ENCODE measurements at places on chromosomes 1 and 21.

- DNase-seq = peak; percentile 84
Measured at GRCh38 chr1:231240883-231241735, at the start of gene GNPAT. GNPAT (plus strand) TSS chr1:231241212; CDS start chr1:231241379, 167 bp downstream.

DNA sequence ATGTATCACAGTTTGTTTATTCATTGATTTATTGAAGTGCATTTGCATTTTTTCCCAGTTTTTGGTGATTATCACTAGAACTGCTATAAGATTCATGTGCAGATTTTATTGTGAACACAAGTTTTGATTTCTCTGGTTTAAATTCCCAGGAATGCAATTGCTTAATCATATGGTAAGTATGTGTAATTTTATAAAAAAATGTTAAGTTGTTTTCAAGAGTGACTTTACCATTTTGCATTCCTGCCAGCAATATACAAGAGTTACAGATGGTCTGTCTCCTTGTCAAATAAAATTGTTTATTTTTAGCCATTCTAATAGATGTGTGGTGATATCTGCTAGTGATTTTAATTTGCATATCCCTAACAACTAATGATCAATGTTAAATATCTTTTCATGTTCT is 127.3 kb upstream of the APP start:
- no peak for DNase-seq

- DNase-seq = no peak
Measured at GRCh38 chr1:101307985-101308689, 71.3 kb downstream of the S1PR1 start.

DNA sequence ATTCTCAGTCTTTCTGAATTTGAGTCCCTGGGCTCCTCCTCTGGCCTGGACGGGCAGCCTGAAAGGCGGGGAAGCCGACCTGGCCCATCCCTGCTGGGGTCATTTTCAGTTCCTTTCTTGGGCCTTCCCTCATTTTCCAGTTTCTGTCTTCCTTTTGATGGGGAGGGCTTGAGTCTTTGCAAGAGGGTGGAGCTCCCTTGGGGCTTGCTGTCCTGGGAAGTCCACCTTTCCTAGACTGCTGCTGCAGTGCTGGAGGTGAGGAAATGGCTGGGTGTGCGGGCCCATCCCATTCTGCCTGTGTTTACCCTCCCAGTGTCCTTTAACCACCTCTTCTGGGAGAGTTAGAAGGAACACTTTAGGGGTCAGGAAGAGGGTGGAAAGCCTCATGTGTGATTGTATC is 40.4 kb upstream of the SYNC start:
- DNase-seq = no peak

DNA sequence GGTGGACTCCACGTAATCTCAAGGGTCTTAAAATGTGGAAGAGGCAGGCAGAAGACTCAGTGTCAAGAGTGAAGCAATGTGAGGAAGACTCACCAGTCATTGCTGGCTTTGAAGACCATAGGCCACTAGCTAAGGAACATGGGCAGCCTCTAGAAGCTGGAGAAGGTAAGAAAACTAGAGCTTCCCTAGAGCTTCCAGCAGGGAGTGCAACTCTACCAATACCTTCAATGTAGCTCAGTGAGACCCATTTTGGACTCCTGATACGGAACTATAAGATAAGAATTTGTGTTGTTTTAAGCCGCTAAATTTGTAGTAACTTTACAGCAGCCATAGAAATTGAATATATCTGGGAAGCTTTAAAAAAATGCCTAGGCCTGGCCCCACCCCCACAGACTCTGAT is 18.9 kb downstream of the METTL13 start:
- no peak for DNase-seq

DNA sequence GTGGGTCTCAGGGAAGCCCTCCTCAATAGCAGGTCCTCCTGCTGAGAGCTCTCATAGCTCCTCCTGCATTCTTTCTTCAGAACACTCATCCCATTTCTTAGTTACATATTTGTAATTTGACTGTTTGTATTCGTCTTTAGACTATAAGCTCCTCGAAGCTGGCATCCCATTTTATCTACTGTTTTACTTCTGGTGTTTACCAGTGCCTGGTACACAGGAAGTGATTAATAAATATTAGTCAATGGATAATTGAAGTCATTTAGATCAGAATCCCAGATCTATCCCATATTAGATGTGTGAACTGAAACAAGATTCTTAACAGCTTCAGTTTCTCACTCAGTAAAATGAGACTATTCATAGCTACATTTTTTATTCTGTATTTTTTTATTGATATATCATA is 88.7 kb downstream of the PLPP3 start:
- no peak for DNase-seq

GRCh38 chr1:234782791-234783190 is 172.8 kb upstream of the IRF2BP2 start:
- DNase-seq = no peak

GRCh38 chr1:1024771-1025699 is 5.1 kb downstream of the AGRN start:
- DNase-seq = no peak

DNA sequence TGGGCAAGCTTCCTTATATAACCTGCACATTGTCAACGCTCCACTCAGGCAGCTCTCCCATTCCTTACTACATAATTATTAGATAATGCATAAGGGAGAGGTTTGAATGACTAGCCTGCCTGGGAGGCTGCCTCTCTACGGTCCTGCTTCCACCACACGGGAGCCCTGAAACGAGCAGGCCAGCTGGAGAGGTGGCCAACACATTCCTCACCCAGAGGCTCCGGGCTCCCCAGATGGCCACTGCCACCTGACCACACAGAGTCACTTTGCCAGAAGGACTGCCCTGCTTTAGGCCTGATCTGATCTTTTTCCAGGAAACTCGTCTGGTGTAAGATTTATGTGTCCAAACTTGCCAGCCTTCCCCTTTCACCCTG is 27.9 kb downstream of the HIVEP3 start:
- DNase-seq = no peak

DNA sequence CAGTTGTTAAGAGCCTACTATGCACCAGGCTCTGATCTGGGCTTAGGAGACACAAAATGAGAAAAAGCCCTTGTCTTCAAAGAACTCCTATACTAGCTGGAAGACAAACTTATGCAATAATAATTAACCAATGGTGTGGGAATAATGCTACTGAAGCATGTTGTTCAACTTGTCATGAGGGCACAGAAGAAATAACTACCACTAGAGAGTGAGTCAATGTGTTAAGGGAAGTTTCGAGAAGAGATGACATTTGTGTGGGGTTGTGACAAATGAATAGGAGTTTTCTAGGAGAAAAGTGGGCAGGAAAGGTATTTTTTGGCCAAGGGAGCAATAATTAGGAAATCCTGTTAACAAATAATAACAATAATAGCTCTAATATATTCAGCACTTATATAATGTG is 205.0 kb downstream of the PDE4B start:
- DNase-seq = no peak

GRCh38 chr1:67339623-67340343 is 32.1 kb downstream of the IL12RB2 start:
- DNase-seq = no peak

DNA sequence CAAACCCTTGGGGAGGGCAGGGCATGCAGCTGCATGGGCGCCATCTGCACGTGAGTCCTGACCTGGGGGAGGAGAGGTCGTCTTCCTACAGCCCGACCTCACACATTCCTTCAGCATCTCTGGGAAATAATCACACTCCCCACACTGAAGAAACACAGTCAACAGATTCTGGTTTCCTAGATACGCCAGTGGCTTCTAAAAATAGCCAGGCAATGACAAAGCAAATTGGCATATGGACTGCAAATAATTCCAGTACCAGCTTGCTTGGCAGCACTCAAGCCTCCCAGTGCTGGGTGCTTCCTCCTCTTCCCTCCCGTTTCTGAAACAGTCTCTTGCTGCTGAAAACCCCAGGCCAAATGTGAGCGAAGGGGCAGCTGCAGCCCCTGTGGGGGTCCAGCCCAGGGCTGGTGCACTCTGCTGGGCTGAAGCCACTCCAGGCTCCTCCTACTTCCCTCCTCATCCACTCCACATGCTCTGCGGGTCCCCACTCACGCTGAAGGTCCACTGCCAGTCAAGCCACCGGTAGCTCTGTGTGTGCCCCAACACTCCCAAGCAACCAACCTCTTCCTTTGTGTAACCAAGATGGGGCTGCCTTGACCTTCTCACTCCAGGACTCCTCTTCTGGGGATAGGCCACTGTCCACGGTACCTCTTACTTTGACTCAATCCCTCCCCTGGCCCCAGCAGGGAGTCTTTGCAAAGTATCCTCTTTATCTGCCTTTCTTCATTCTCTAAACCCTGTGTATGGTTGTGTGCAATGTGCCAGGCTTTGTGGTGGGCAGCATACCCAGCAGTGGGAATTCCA is 69.0 kb downstream of the KCND3 start:
- no peak for DNase-seq

GRCh38 chr1:158037008-158037865 is 43.8 kb downstream of the KIRREL1 start:
- no peak for DNase-seq

DNA sequence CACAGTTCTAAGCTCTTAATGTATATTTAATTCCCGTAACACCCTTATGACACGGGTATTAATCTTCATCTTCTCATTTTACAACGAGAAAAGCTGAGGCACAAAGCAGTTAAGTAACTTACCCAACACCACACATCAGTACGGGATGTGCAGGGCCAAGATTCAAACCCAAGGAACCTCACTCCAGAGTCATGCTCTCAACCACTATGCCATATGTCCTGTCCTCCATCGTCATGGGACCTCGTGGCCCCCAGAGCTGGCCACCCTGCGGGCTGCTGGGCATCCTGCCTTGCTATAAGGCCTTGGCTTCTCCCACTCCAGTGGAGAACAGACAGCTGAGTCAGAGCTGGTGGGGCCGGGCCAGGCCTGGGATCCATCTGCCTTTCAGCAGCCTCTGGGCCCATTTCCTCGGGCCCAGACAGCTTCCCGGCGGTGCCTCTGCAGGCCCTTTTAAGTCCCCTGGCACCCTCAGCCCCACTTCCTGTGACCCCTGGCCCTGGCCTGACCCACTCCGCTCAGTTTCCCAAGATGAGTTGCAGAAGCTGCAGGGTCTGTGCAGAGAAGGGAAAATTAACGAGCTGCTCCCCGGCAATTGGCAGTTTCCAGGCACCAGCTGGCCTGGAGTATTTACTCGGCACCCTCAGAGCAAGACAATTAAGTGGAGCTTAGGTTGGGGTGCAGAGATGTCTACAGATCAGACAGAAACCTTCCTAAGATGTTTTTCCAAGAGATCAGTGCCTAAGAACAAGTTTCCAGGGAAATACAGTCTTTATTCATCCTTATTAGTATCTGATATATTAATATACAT is 98.2 kb downstream of the EPHB2 start:
- DNase-seq = no peak

DNA sequence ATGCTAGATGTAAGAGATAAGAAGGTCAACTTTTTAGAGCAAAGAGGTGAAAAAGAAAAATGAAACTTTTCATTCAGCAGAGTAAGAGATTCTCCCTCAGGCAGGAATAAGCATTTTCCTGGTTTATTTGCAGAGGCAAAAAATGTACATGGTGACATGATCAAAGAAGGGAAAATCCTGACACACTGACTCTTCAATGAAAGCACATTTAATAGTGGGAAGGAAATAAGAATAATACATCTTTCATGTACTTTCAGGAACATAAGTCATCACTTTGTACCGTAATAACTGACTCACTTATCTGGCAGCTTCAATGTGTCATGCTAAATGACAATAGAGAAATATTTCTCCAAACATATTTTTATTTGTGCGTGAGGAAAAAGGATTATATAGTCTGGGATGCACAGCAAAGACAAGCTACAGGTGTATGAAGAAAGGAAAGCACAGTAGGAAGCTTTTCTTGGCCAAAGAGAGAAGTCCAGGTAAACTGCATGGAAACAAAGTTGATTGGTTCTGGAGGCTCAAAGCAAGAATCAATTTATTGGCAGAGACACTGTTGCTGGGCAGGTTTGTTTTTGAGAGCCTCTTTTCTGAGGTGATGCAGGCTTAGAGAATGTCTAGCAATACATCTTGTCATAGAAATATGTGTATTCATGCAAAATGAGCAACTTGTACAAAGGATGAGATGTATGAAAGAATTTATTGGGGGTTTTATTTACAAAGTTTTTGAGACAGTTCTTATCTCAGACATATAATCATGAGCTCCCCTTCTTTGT is 1409.0 kb downstream of the PLA2G4A start:
- DNase-seq = no peak

DNA sequence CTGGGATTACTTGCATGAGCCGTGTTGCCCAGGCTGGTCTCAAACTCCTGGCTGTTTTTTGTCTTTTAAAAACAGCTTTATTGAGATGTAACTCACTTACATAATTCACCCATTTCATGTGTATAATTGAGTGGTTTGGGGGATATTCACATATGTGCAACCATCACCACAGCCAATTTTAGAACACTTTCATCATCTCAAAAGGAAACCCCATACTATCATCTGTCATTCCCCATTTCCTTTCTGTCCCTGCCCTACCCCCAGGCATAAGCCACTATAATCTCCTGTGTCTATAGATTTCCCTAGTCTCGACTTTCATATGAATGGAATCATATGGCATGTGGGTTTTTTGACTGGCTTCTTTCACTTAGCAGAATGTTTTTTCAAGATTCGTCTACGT is 43.3 kb downstream of the GPR137B start:
- no peak for DNase-seq

- DNase-seq = no peak
Measured at GRCh38 chr1:16013220-16013907, 4.5 kb downstream of the HSPB7 start.

GRCh38 chr21:25215698-25216384 is 391.4 kb downstream of the MRPL39 start:
- DNase-seq = no peak

- no peak for DNase-seq
Measured at GRCh38 chr1:2628933-2629626, 3.7 kb downstream of the MMEL1 start.

- no peak for DNase-seq
Measured at GRCh38 chr1:1274299-1274930, 761 bp upstream of the UBE2J2 start.

DNA sequence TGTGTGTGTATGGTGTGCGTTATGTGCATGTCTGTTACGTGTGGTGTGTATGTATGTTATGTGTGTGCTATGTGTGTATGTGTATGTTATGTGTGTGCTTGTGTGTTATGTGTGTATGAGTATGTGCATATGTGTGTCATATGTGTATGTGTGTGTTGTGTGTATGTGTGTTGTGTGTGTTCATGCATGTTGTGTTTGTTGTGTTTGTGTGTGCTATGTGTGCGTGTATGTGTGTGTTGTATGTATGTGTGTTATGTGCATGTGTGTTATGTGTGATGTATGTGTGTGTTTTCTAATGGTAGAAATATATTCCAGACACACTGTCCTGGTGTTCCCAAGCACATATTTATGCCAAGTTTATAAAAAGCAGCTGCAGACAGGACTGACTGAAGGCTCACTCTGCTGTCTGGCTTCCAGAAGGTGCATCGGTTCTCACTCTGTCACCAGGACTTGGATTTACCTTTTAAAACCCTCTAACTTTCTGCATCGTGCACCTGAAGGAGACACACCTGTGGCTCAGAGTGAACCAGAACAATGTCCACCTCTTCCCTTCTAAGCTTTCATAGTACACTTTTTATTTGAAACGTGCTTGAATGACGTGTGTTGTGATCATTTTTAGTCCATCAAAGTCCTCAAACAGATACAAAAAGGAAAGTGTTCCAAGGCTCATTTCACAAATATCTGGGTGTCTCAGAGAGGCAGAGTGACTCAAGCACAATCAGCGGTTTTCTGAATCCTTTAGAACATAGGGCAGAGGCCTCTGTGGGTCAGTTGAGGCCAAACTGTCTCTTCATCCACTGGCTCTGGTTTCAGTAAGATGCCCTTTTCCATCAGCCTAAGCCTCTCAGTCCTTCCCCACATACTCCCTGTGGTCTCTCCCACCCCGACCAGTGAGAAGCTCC is 49.9 kb downstream of the TOMM20 start:
- DNase-seq = no peak

GRCh38 chr21:37082856-37083528 is 9.9 kb downstream of the TTC3 start:
- DNase-seq = no peak

GRCh38 chr1:173934440-173934839 is 17.3 kb upstream of the SERPINC1 start:
- DNase-seq = no peak
